ENCODE measurements at places on chromosomes 2 and 18.

- no peak for DNase-seq
Observed at GRCh38 chr2:76512201-76512820, 801.6 kb upstream of the GCFC2 start.

- no peak for DNase-seq
Observed at GRCh38 chr18:68925268-68925667, 127.4 kb downstream of the CCDC102B start.

GRCh38 chr18:32915516-32915915 lies 142.7 kb upstream of the KLHL14 start:
- DNase-seq, result no peak

DNA sequence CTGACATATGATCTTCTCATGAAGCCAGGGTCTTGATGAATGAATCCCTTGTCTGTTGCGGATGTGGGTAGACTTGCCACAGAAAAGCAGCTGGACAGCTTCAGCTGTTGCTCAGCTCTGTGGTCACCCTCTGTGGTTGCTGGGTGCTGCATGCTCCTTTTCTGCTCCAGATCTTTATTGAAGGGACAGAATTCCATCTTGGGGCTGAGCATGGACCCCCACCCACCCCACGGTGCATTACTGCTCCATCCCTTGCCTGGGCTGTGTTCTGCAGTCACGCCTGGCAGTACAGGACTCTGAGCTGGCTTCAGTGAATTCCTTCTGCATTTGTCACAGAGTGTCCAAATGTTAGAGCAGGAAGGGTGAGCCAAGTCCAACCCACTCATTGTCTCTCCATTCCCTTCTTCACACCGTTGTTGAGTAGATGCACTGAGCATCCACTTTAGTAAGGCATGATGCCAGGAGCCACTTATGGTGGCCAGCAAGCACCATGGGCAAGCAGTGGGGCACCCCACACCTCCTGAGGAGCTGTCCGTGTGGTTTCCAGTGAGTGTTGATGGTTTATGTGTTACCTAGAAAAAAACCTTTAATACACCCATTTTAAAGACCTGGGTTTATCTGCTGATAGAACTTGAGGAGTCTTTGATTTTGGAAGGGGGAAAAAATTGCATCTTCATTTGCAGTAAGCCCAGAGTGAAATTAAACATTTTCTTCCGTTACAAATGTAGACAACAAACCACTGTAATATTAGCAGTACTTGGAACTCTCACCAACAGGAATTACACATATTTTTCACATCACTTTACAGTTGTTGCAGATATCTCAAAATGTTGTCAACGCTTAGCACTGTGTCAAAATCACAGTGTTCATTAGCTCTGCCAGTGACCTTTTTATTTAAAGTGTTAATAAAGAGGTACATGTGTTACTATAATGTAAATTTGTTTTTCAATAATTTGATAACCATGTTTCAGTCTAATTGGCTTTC lies 14.7 kb upstream of the ITGB6 start:
- DNase-seq, result no peak

DNA sequence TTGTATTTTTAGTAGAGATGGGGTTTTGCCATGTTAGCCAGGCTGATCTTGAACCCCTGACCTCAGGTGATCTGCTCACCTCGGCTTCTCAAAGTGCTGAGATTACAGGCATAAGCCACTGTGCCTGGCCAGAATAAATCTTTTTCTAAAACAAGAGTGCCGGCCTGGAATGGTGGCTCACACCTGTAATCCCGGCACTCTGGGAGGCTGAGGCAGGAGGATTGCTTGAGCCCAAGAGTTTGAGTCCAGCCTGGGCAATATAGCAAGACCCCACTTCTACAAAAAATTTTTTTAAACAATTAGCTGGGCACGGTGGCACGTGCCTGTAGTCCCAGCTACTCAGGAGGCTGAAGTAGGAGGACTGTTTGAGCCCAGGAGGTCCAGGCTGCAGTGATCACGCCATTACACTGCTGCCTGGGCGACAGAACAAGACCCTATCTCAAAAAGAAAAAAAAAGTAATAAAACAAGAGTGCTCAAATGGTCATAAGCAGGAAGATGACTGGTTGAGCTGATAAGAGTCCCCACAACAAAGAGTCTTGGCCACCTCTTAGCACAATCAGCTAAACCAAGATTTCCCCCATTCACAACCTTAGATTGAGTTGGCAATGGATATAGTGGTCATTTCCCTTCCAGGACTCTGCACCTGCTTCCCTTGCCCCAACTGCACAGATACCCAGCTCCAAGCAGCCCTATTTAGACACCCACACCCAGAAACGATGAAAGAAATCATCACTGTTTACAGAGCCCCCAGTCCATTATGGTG lies 5.8 kb upstream of the UCN start:
- DNase-seq, result no peak

GRCh38 chr2:113127646-113128570 lies 510 bp downstream of the IL1RN start:
- DNase-seq, result no peak

- no peak for DNase-seq
Observed at GRCh38 chr2:240782886-240783818, 36.9 kb downstream of the KIF1A start.

GRCh38 chr18:54033052-54033451 lies 191.4 kb downstream of the MBD2 start:
- DNase-seq, result no peak

GRCh38 chr18:41974796-41975201 lies 19.8 kb downstream of the PIK3C3 start:
- no peak for DNase-seq

- no peak for DNase-seq
Observed at GRCh38 chr18:77065221-77065981, 67.2 kb downstream of the MBP start.

DNA sequence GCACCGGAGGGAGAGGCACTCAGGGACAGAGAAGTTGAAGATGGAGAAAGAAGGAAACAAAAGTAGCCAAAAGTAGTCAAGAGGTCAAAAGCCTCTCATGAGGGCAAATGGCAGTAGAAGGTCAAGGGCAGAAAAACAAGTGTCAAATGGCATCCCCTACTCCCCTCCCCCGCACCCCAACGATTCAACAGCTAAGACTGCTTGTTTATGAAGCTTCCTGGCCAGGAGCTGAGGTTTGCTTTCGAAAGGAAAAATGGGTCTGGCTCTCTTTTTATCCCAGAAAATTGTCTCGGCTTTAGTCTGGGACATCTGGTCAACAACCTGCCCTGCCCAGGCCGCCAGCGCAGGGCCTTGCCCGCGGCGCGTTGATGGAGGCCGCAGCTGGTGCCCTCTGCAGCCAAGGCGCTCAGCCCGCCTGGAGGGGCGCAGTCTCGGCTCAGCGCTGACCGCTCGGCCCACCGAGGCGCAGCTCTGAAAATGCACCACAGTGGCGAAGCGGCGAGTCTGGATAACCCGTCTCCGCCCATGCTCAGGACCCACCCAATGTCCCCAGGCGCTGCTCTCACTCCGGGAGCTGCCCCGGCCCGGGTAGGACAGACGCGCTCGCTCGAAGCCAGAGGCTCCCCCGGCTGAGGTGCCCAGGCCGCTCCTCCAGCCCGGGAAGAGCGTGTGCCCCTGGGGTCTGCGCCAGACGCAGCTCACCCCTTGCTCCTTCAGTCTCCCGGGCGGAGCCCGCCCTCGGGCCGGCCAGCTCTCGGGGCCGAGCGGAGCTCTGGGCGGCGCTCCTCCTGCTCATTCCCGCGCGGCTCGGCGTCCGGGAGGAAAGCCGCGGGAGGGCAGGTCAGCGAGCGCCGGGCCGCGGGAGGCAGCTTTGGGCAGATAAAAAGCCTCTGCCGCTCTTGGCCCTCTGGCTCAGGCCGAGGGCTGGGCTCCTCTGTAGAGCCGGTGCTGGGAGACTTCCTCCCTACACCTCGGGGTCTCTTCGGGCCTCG lies 1.8 kb upstream of the TBR1 start:
- DNase-seq, result no peak

DNA sequence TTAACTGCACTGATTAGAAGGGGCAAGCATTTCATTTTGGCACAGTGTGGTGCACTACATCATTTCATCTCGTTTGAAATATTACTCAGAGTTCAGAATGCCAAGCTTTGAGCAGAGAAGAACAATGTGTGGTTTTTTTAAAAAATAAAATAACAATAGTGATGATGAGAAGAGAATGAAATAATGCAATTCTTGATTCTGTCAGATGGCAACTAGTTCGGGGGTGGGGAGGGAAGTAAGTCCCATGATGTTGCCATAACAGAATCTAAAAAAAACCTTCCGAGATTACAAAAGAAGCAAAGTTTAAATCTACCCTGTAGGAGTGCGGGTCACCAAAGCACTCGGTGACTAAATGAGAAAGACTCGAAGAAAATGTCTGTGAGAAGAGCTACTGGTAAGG lies 490.4 kb downstream of the NR4A2 start:
- no peak for DNase-seq

DNA sequence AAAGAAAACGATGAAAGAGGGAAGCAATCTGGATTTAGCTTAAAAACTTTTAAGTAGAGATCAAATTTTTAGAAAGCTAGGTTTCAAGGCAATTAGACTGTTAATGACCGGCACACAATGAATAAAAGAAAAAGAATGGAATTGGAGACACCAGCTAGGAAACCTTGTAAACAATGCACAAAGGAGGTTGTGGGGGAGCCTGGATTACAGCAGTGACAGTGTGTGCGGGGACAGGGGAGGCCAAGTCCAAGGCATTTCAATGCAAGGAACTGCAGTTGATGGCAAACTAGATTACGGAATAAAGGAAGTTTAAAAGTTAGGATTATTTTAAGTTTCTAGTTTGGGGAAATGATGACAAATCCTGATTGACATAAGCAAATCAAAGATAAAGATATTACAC lies 74.5 kb downstream of the DTNB start:
- no peak for DNase-seq

- DNase-seq, result no peak
Observed at GRCh38 chr18:11149441-11150270, at the start of gene PIEZO2. TSS of gene PIEZO2 (minus strand) at chr18:11149569. CDS start at chr18:11148588, 981 bp downstream.

GRCh38 chr18:24964216-24964615 lies 387.8 kb downstream of the ZNF521 start:
- no peak for DNase-seq

- DNase-seq, result no peak
Observed at GRCh38 chr2:182377467-182377866, 49.4 kb downstream of the PDE1A start.

Data from cerebellar nuclear complex (tissue), 1 donor.